ENCODE measurements at places on chromosomes 4 and X. TPM values are rescaled to one million over a fixed set of nuclear protein-coding genes. Genes with fewer than 3 reads are reported as not detected.

GRCh38 chr4:150988238-150988637 is 26.8 kb downstream of the LRBA start:
- no peak for DNase-seq

GRCh38 chr4:92843784-92844183 is 540.0 kb downstream of the GRID2 start:
- no peak for DNase-seq

GRCh38 chrX:70452143-70452733 is 7.6 kb downstream of the DLG3 start:
- no peak for DNase-seq

- peak; percentile 51 for DNase-seq
Observed at GRCh38 chr4:83252782-83253405, 31.7 kb downstream of the COQ2 start.

DNA sequence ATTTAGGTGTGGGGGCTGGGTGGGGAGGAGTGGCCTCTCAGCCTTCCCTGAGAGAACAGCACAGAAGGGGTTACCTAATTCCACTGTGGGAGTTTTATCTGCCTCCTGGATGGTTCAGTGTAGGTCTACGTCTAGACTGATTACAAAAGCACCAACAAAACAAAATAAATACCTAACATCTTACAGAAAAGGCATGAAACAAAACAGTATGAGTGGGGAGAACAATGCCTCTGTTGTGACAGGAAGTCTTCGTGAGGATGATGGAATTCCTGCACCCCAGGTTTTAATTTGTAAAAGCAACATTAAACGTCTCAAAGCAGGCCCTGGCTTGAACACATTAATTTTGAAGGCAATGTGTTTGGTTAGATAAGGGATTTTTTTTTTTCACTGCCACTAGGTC is 112.1 kb upstream of the GPC4 start:
- peak; percentile 77 for DNase-seq

- DNase-seq, result no peak
Observed at GRCh38 chr4:159685340-159686092, 582.6 kb downstream of the RAPGEF2 start.

GRCh38 chrX:124085063-124085462 is 123.6 kb downstream of the STAG2 start:
- no peak for DNase-seq

MAML3 gene
- polyA plus RNA-seq, result 0.09 TPM

S100P gene
- not detected for polyA plus RNA-seq

PAGE1 gene
- not detected for polyA plus RNA-seq

Data from foreskin keratinocyte (primary cell).